ENCODE measurements at places on chromosomes 4 and X.
A peak's percentile ranks its signal among the peaks of the same experiment; 100 is the strongest.

GRCh38 chrX:38048886-38049285, 42.5 kb downstream of the SYTL5 start:
- no peak for DNase-seq

GRCh38 chr4:184197536-184198082, 20.1 kb downstream of the ENPP6 start:
- no peak for DNase-seq

DNA sequence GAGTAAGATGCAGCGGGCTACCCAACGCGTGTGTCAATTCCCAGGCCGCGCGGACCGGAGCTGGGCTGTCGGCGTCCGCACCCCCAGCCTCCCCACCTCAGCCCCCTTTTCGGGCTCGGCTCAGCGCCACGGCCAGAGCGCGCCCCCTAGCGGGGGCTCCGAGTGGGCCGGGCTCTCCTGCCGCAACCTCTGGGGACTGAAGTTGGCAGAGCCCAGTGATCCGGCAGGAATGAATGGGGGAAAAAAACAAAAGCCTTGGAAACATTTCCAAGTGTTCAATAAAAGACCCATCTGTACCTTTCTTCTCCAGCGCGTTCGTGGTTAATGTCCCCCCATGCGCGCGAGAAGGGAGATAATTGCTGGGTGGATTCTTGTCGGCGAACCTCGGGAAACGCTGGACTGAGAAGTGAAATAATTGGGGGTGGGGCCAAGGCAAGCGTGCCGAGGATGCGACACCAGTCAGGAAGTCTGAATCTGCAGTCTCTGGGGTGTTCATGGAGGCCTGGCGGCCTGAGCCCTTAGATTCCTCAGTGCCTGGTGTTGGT, 5.2 kb upstream of the ARX start:
- DNase-seq = peak; percentile 54

GRCh38 chrX:6526564-6527136, 8.3 kb downstream of the VCX3A start:
- no peak for DNase-seq

DNA sequence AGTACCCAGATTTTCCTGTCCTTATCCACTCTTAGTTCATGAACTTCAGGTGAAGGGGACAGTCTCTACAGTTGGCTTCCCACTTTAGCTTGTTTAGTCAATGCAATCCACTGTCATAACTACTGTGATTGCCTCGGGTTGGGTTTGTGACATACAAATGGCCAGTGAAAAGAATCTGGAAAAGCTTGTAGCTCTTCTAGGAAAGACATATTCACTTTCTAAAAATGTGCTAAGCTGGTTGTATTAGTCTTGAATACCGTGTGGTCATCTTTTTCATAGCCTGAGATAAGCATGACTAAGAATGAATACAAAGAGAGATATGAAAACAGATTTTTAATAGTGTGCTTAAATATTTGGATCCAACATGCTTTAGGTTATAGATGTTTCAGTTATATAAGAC, 1443.5 kb upstream of the IGFBP7 start:
- no peak for DNase-seq

DNA sequence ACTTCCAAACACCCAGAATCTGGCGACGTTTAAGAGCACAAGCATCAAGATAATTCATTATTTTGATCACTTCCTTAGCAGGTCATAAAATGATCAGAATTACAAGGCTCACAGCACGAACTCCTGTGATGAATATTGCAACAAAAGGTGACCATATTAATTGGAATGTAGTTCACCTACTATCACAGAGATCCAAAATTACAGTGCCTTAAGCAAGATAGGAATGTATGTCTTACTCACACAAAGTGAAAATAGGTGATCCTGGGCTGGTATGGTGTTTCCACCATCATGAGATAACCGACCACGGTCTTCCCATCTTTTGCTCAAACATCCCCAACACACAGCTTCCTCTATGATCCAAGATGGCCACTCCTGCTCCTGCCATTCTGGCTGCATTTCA, 131.2 kb downstream of the SCFD2 start:
- no peak for DNase-seq

DNA sequence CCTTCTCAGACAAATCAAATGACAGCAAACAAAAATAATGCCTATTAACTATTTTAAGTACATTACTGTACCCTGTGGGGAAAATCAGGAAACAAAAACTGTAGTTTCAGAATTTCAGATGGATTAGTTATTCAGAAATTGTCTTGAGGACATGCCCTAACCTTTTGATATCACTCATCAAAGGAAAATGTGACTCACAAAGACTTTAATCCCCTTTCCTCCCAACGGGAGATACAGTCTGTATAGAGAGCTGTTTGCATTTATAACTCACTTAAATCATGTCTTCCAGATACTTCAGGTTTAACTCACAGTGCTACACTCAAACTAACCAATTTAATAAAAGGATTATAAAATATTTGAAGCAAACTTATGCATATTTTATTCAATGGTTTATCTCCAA, 304.0 kb downstream of the MAPK10 start:
- no peak for DNase-seq

DNA sequence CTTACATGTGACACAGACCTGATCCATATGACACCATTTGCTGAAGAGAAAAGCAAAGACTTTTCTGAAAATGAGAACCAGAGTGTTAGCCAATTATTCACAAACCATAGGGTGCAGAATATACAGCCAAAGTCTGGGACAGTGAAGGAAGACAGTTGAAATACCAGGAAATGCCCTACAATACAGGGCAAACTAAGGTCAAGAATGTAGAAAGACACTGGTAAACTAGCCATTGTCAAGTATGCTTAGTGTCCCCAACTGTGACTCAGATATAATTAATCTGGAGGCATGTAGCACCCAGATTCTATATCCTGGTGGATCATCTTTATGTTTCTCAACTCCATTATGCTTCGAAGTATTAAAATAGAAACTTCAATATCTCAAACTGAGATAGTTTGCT, 200.9 kb upstream of the FSTL5 start:
- DNase-seq = no peak

DNA sequence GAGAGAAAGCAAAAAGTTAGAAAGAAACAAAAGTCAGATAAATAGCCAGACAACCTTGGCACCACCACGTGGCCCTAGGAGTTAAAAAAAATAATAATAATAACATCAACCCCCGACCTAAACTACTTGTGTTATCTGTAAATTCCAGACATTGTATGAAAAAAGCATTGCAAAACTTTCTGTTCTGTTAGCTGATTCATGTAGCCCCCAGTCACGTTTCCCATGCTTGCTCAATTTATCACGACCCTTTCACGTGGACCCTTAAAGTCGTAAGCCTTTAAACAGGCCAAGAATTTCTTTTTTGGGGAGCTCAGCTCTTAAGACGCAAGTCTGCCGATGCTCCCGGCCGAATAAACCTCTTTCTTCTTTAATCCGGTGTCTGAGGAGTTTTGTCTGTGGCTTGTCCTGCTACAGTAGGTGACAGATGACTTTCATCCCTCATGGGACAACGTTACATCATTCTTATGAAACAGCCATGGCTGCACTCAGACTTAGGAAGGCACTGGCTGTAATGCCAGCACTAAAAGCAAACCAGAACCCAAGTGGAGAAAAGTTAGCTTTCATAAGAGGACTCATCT, 520 bp downstream of the ACOX3 start:
- DNase-seq = no peak

Measured in H54 (cell line).